ENCODE measurements at places on chromosomes 5 and 9.

- no peak for DNase-seq
These were observed 171.6 kb downstream of the TARS1 start for GRCh38 chr5:33612386-33612785.

DNA sequence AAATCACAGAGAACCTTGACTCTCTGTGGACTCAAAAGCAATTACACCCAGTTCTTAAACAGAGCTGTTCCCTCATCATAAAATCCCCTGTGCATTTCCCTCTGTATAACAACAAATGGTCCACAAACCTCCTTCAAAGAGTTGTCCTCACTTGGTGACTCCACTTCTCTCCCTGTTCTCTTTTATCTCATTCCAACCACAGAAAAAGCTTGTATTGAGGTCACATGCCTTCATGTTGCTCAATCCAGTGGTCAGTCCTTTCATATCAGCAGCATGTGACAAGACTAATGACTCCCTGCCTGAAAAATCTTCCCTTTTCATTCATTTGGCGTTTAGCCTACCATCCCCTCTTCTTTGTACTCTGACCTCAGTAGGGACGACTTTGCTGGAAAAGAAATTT, 158.0 kb downstream of the DEPDC1B start:
- DNase-seq = no peak

DNA sequence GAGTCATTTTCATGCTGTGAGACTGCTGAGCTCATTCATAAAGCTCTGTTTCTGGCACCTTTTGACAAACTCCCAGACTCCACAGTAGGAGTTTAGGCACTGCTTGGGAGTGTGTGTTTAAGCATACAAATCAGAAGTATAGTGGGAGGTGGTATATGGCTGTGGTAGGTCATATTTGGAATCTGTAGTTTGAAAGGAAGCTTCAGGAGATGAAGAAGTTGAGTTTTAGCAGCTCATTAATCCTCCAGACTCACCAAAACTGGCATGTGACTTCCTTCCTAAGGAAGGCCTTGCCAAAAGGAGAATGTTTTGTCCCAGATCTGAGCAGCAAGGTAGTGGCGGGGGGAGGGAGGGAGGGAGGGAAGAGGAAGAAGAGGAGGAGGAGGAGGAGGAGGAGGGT, 52.8 kb downstream of the SAXO1 start:
- DNase-seq = no peak

GRCh38 chr5:112174959-112175594, 244.0 kb downstream of the EPB41L4A start:
- no peak for DNase-seq

GRCh38 chr5:60972231-60972630, 27.2 kb downstream of the NDUFAF2 start:
- no peak for DNase-seq

GRCh38 chr9:93962561-93963440, 7.6 kb upstream of the BARX1 start:
- DNase-seq = no peak

DNA sequence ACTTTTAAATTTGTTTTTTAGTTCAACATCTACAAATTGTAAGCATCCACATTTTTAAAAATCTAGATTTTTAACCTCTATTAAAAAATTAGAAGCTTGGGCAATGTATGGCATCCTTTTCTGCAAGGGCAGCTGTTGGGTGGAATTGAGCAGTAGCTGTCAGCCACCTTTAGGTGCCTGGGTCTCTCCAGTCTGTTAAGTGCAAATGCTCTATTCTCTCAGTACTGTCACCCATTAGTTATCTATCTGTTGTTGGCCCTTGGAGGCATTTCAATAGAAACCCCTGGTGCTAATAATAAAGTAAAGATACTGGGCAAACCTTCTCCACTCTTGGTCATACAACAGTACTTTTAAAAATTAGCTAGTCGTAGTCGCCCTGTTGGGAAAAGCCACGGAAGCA, 63.6 kb downstream of the PIP5K1B start:
- no peak for DNase-seq

DNA sequence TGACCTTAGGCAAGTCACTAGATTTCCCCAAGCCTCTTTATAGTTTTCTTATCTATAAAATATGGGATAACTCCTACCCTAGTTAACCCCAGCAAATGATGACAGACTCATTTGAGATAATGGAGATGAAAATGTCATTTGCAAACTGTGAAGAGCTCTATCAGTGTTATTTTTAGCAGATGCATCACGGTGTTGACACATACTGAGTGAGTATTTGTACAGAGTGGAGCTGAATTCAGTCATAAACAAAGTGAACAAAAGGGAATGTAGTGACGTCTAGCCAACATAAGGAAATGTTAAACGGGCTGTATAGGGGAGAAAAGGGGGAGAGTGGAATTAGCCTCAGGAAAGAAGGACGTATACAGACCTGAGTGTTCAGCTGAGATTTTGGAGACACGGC, 75.9 kb downstream of the NMUR2 start:
- DNase-seq = no peak

DNA sequence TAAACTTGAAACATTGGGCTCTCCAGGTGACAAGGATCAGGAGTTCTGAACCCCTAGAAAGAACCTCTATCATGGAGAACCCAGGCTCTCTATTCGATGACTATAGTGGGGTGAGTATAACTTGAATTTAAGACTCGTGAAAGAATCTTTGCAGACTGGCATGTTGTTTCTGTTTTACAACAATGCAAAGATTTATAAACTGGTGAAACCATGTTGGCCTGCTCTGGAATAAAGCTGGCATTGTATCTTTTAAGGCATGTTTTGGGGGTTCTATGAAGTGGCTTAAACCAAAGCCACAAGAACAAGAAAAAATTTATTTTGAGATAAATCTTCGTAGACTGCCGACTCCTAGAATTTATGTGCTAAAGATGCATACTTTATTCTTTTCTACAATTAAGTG, 9.8 kb upstream of the GDNF start:
- DNase-seq = no peak

DNA sequence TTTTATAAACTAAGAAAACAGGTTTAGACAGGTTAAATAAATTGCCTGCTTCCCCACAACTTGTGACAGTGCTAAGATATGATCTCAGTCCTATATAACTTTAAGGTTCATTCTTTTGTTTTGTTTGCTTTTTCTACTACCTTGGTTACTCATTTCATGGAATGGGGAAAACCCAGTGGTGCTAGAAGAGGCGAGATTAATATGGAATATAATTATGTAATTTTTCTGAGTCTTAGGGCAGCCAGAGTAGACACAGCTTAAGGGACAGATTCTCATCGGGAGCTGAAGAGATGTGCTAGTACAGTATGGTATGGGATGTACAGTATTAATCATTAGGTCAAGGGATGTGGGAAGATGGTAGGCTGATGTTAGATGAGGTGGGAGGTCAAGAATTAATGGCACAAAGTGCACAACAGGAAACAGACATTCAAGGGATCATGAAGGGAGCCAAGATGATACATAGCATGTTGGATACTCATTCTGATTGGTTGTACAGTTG, 6.2 kb downstream of the TRIM32 start:
- no peak for DNase-seq

DNA sequence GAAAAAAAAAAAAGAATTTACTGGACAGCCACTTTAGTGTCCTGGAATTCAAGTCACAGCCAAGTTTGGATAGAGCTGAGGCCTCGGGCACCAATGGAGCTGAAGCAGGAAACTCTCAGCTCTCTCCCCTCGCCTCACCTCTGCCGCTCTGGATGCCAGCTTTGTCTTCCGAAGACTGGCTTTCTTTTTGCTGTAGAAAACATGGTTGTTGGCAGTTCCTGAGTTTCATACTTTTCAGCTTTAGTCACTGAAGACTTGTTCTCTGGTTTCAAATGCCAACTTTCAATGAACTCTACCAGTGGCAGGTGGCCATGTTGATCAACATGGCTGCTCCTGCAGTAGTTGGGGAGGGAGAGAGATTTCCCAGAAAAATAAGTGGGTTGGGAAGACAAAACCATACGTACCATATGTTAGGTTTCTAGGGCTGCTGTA, 142.2 kb downstream of the SNX18 start:
- DNase-seq = no peak

GRCh38 chr9:35681341-35682002, 7.7 kb downstream of the CA9 start:
- DNase-seq = no peak

GRCh38 chr9:129930743-129931142, 95.5 kb downstream of the USP20 start:
- no peak for DNase-seq

DNA sequence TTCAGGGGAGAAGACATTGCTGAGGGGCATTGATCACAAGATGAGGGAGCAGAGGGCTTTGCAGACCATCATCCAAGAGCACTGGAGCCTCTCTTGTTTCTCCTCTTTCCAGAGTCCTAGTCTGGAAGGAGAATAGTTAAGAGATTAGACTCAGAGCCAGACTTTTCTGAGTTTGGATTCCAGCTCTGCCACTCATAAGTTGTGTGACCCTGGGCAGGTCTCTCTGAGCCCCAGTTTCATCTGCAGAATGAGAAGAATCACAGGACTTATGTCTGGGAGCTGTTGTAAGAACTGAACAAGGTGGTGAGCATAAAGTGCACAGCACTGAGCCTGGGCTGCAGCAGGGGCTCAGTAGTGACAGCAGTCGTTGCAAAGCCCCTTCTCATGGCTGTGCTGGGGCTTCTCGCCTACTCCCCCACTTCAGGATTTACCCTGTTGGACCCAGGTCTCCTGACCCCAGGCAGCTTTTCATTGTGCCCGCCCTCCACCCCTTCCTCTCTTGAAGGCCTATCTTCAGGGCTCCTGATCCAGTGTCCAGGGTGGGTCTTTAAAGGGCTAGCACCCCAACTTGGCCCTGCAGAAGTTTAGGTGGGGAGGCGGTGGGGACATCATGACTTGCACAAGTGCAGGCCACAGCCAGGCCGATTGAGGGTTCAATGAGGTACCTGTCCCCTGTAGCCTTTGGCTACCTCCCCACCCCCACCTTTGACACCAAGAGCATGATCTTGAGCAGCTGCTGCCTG, 1.5 kb downstream of the SYNPO start:
- DNase-seq = no peak

DNA sequence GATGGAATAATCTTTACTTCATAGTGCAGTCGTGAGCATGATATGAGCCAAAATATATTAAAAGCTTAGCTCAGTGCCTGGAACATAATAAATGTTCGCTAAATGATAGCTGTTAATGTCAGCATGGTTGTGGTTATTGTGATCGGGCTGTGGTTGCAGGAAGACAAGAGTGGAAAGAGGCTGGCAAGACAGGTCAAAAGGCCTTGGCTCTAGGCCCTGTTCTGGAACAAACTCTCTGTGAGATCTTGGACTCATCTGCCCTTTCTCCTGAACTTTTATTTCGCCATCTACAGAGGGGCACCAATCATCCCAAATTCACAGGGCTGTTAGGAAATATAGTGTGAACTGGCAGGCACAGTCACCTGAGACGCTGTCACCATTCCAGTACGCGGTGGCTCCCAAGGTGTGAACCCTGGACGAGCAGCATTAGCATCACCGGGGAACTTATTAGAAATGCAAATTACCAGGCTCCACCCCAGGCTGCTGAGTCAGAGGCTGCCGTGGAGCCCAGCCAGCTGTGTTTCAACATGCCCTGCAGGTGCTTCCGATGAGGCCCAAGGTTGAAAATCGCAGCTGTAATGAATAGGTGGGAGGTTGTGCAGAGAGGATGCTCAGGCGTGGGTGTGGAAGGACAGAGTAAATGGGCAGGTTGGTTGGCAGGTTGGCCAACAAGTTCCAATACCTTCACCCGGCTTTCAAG, 50.2 kb upstream of the SAP30L start:
- no peak for DNase-seq

- no peak for DNase-seq
These were observed 93.0 kb upstream of the ANKRD55 start for GRCh38 chr5:56326116-56326515.

DNA sequence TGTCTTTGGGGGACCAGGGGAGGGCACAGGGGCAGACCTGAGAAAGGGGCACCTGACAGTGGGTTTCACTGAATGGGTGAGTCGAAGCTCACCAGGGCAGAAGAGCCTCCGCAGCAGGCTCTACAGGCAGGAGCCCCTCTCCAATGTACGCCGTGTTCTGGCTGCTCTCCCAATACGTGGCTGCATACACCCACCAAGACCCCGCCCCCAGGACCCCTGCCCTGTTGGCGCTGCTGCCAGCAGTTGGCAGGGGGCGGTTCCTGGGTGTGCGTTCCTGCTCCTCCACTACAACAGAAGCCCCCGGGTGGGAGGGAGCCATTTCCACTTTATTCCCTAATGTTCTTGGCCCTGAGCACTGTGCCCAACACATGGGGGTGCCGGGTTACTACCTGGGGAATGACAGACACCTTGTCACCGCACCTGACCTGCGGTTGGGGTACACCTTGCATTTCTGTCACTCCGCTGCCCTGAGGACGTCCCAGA, 30.3 kb downstream of the SARDH start:
- DNase-seq = no peak

DNA sequence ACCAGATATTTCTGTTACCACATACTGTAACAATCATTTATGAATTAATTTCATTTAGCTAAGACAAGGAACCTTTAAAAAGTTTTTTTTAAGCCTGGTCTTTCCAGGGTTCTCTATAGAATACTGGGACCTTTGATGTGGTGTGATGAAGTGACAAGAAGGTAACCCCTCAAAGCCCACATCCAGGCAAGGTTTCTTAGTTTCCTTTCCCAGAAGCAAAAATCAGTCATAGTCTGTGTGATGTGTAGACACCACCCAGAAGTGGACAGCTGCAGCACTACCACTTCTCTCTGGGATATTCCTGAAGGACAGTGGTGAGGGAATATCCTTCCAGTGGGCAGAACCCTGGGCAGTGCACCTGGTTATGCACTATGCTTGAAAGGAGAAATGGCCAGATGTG, 115.6 kb downstream of the TTC39B start:
- no peak for DNase-seq

DNA sequence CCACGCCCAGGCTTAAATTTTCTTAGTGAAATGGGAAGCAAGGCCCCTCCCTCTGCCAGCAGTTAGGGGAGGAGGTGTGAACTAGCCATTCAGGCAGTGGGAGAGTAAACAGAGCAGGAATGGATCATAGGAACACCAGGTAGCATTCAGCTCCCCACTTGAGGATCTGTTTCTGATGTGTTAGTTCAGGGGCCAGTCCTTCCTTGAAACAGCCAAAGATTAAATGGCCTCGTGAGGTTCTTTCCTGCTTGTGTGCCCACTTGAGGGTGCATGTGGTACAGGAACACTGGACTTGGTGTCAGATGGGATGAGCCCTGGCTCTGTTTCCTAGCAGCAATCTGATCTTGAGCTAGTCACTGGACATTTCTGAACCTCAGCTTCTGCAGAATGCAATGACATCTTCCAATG, 21.2 kb downstream of the FAXDC2 start:
- DNase-seq = no peak

DNA sequence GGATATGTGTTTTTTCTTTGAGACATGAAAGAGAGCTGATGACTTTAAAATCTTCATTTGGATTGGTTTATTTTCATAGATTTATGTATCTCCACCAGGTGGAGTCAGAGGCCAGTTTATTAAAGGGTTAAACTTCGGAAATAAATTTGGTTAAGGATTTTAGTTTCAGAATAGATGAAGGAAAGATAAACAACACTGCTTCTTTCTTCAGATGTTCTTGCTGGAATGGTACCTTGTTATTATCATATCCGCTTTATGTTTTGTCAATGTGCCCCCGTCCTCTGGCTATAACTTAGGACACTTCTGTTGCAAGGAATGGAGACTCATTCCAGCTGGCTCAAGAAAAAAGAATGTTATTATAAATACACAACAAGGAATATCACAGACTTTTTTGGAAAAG, 81.2 kb downstream of the ALDH1A1 start:
- DNase-seq = no peak
